ENCODE measurements at places on chromosomes 6 and 20. TPM values are rescaled to one million over a fixed set of nuclear protein-coding genes. Genes with fewer than 3 reads are reported as not detected.

NMBR gene
- total RNA-seq: not detected

EPM2A gene
- 7.2 TPM for total RNA-seq

BNIP5 gene
- not detected for total RNA-seq

PTPRT gene
- total RNA-seq: not detected

CGA gene
- not detected for total RNA-seq

Data from fibroblast of the aortic adventitia (primary cell).